ENCODE measurements at places on chromosomes 6 and 20. TPM values are rescaled to one million over a fixed set of nuclear protein-coding genes. Genes with fewer than 3 reads are reported as not detected.

- no peaks in the 10 kb centered on the region for H3K27me3 ChIP-seq
- H3K36me3 ChIP-seq, result no peaks in the 10 kb centered on the region
- no peak for DNase-seq
- no peak overlapping the region for H3K27ac ChIP-seq
- no peak overlapping the region for H3K4me3 ChIP-seq
These were observed 19.6 kb upstream of the PIM1 start for GRCh38 chr6:37150314-37150713.

DNA sequence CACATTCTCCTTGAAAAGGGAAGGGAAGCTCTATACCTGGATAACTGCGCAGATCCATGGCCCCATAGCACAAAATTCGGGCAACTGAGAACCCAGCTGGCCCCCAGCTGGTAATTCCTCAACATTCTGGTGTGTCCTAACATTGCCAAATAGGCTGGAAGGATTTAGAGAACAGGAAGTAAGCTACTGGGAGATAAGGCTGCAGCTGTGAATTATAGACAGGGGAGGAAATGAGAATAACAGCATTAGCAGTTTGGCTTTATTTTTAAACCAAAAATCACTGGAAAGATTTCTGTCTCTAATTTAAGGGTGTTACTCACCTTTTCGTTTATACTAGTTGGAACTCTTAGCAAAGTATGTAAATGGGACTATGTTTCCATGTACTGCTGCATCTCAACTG is 97.2 kb downstream of the TULP4 start:
- H3K4me1 ChIP-seq, result peaks cover 8% of the 10 kb centered on the region
- peaks cover 3% of the 10 kb centered on the region for H3K36me3 ChIP-seq
- H3K27ac ChIP-seq, result 0 out of 2 replicates have a peak overlapping the region, but pooled peaks have one; percentile 41
- peak; percentile 75 for DNase-seq
- no peak overlapping the region for H3K4me3 ChIP-seq

The SSTR4 gene
- total RNA-seq, result not detected

DNA sequence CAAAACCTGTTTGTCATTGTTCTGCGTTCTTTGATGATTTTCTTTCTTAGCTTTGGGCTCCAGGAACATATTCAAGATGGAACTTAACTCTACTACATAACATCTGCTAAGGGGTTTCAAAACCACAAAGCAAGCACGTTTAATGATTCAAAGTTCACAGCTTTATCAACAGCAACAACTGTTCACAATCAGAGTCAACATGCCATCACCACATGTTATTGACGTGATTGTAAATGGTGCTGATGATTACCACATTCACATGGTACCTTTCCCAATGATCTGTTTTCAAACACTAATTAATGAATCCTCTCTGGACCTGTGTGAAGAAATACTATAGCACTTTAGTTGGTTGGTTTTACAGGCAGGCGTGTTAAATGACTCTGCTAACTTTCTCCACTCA is 180.6 kb upstream of the CEP162 start:
- no peak overlapping the region for H3K27ac ChIP-seq
- no peaks in the 10 kb centered on the region for H3K27me3 ChIP-seq
- no peaks in the 10 kb centered on the region for H3K36me3 ChIP-seq
- no peak overlapping the region for H3K4me3 ChIP-seq

The LRFN2 gene
- not detected for total RNA-seq

The SNAI1 gene
- total RNA-seq, result 0.54 TPM

DNA sequence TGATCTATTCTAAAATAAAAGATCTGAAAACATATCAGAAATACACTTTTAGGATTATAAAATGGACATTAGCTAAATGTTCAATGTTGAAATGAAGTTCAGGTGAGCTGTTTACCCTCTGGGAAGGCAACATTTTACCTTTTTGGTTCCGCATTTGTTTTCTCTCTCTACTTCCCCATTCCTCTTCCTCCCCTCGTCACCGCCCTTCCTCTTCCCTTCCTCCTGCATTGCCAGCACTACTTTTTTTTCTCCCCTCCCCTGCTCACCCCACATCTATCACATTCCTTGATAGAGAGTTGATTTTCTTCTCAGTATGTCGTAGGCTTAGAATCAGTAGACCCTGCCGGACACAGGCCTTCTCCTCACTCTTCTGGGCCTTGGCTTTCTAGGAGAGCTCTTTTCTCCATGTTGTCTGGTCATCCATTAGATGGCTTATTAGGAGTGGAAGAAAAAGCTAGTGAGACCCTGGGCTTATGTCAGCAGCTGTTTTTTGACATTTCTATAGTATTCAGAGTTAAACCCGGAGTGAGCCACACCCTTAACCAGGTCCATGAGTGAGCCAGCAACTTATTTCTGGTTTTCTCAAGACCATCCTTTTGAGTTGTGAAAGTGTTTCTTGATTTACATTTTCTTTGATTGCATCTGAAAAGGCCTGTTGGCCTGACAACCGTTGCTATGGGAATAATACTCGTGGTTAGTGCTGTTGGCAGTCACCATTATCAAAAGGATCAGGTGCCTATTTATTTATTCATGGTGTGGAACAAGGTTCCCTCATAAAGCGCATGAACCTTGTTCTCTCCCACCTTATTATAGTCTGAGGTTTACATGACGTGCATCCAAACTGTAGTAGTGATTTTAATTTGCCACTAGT is 90.9 kb downstream of the DTD1 start:
- no peak overlapping the region for H3K4me3 ChIP-seq
- no peaks in the 10 kb centered on the region for H3K27me3 ChIP-seq
- no peak overlapping the region for H3K27ac ChIP-seq
- peak; percentile 39 for DNase-seq

The SAMD5 gene
- total RNA-seq, result 2.2 TPM

DNA sequence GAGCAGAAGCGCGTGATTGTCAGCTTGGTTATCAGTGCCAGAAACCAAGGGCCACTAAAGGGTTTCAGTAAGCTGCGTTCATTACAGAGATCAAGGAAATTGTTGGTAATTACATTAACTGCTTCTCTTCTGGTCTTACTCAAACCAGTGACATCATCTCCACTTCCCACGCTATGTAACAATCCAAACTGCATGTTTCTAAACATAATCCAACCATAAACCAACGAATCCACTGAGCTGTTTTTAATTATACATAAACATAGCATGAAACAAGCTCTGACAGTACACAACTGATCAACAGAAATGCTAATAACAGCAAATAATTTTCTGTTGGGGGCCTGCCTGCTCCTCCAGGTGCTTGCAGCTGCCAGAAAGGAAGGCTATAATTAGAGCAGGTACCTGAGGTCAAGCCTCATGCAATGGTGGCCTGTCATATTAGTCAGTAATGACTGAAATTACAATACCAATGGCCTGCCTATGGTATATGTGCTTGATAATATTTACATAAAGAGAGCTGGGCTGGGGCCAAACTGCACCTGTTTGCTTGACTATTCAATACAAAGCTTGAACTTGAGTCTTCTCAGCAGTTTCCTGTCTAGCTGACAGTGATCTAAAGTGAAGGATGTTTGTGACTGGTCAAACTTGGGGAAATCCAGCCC is 40.1 kb downstream of the ILRUN start:
- DNase-seq, result peak; percentile 90
- H3K4me1 ChIP-seq, result peaks cover 12% of the 10 kb centered on the region
- peak overlapping the region; percentile 58 for H3K4me3 ChIP-seq

- no peak for DNase-seq
- peaks cover 2% of the 10 kb centered on the region for H3K4me1 ChIP-seq
- no peaks in the 10 kb centered on the region for H3K36me3 ChIP-seq
- H3K4me3 ChIP-seq, result no peak overlapping the region
These were observed 18.0 kb upstream of the LSM14B start for GRCh38 chr20:62104234-62104789.

DNA sequence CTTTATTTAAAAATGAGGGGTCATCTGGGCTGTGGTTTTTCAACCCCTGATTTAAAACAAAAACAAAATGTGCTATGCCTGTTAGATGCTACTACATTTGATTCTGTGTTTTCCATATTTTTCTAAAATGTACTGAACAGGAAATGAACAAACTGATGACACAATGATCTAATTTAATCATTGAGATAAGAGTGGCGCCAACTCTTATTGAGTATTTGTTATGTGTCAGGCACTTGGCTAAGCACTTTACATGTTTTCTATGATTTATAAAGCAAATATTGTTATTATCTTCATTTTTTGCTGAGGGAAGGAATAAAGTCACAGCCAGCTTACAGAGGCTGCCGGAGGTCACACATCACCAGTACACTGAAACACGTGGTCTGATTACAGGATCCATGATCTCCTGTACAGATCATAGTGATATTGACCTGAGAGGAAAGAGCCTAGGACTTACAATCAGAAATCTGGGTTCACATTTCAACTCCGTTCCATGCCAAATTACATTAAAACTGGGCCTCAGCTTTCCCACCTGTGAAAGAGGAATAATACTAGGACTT is 166.7 kb downstream of the ESR1 start:
- no peak overlapping the region for H3K4me3 ChIP-seq
- H3K27ac ChIP-seq, result no peak overlapping the region
- H3K4me1 ChIP-seq, result no peaks in the 10 kb centered on the region
- no peaks in the 10 kb centered on the region for H3K36me3 ChIP-seq
- H3K27me3 ChIP-seq, result no peaks in the 10 kb centered on the region

The B4GALT5 gene
- total RNA-seq, result 13.9 TPM

GRCh38 chr6:52647199-52647598 is 23.7 kb upstream of the TMEM14A start:
- DNase-seq, result peak; percentile 72
- H3K36me3 ChIP-seq, result no peaks in the 10 kb centered on the region
- no peaks in the 10 kb centered on the region for H3K27me3 ChIP-seq
- H3K27ac ChIP-seq, result peak overlapping the region; percentile 16
- H3K4me1 ChIP-seq, result peaks cover 9% of the 10 kb centered on the region

- H3K27ac ChIP-seq, result no peak overlapping the region
- no peaks in the 10 kb centered on the region for H3K27me3 ChIP-seq
- no peaks in the 10 kb centered on the region for H3K4me1 ChIP-seq
- peak; percentile 58 for DNase-seq
- H3K36me3 ChIP-seq, result no peaks in the 10 kb centered on the region
These were observed 118.0 kb upstream of the MAN1A1 start for GRCh38 chr6:119467488-119468081.

GRCh38 chr6:18327626-18328025 is 59.5 kb upstream of the RNF144B start:
- H3K4me1 ChIP-seq, result peaks cover 2% of the 10 kb centered on the region
- H3K27me3 ChIP-seq, result no peaks in the 10 kb centered on the region
- H3K36me3 ChIP-seq, result no peaks in the 10 kb centered on the region
- no peak for DNase-seq
- H3K4me3 ChIP-seq, result no peak overlapping the region

- DNase-seq, result peak; percentile 48
- H3K4me1 ChIP-seq, result no peaks in the 10 kb centered on the region
- no peak overlapping the region for H3K27ac ChIP-seq
- no peaks in the 10 kb centered on the region for H3K27me3 ChIP-seq
- no peak overlapping the region for H3K4me3 ChIP-seq
- H3K36me3 ChIP-seq, result no peaks in the 10 kb centered on the region
These were observed 79.0 kb downstream of the SAMD3 start for GRCh38 chr6:130143709-130144108.

- H3K27ac ChIP-seq, result peak overlapping the region; percentile 79
- H3K4me3 ChIP-seq, result no peak overlapping the region
- no peaks in the 10 kb centered on the region for H3K27me3 ChIP-seq
- peak; percentile 51 for DNase-seq
These were observed 44.4 kb downstream of the TRAM2 start for GRCh38 chr6:52532457-52532856.

The SLC35B3 gene
- 19.0 TPM for total RNA-seq

DNA sequence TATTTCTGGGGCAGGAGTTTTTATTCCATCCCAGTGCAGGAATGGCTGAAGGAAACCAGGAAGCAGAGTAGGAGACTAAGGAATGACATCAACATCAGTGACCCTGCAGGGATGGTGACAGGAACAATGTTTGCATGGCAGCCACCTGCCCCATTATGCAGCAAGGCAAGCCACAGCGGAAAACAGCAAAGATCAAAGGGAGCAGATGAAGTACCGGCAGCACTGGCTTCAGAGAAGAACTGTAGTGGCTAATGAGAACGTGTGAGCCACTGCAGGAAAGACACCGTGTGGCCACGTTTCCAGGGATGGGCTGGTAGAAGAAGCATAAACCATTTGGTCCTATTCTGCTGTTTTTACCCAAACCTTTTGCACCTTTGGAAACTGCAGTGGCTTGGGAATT is 52.9 kb upstream of the TAB2 start:
- DNase-seq, result no peak
- no peak overlapping the region for H3K4me3 ChIP-seq
- H3K36me3 ChIP-seq, result no peaks in the 10 kb centered on the region
- no peaks in the 10 kb centered on the region for H3K4me1 ChIP-seq
- peaks cover 41% of the 10 kb centered on the region for H3K27me3 ChIP-seq

GRCh38 chr6:148417045-148417444 is 74.4 kb downstream of the SASH1 start:
- no peak for DNase-seq
- no peak overlapping the region for H3K4me3 ChIP-seq
- H3K4me1 ChIP-seq, result peaks cover 9% of the 10 kb centered on the region
- no peak overlapping the region for H3K27ac ChIP-seq
- no peaks in the 10 kb centered on the region for H3K27me3 ChIP-seq

The COL9A1 gene
- total RNA-seq, result not detected
